ENCODE measurements at places on chromosomes 6 and 20. TPM values are rescaled to one million over a fixed set of nuclear protein-coding genes. Genes with fewer than 3 reads are reported as not detected.
A peak's percentile ranks its signal among the peaks of the same experiment; 100 is the strongest.

Gene ECT2L
- not detected for total RNA-seq

DNA sequence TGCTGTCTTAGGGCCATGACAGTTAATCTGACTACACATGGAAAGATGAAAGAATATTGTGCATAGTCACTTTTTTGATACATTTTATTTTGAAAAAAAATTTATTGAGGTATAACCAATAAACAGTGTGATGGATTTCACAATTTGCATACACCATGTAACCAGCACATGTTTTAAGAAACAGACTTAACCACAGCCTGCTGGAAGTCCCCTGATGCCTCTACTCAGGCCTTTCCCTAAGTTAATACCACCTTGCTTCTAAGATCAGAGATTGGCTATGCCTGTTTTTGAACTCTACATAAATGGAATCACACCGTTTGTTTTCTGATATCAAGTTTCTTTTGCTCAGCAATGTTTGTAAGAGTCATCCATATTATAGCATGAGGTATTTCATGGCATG lies 136.3 kb downstream of the CFAP61 start:
- no peak for DNase-seq
- H3K27ac ChIP-seq = no peak overlapping the region
- H3K4me3 ChIP-seq = no peak overlapping the region

Gene OR2B6
- not detected for total RNA-seq

GRCh38 chr20:58784321-58785074 lies 66.2 kb downstream of the GNAS-AS1 start:
- H3K4me3 ChIP-seq = no peak overlapping the region
- DNase-seq = no peak
- H3K36me3 ChIP-seq = no peaks in the 10 kb centered on the region
- H3K4me1 ChIP-seq = no peaks in the 10 kb centered on the region
- no peak overlapping the region for H3K27ac ChIP-seq

DNA sequence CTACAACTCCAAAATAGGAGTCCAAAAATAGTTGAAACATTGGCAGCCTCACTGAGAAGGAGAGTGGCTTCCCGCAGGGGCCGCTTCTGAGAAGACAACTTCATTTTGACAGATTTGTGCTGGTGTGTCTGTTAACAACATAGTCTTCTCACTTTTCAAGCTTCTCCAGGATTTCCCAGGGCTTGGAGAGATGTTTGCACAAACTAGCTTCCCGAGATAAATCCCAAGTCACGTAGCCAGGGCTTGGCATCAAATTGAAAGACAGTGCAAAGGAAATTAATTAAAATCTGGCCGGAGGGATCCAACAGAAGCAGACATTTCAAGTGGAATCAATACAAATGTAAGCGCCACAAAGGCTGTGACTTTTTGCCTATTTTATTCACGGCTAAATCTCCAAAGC lies 630.2 kb downstream of the DHX35 start:
- no peak for DNase-seq
- no peak overlapping the region for H3K4me3 ChIP-seq
- no peaks in the 10 kb centered on the region for H3K36me3 ChIP-seq
- no peak overlapping the region for H3K27ac ChIP-seq

DNA sequence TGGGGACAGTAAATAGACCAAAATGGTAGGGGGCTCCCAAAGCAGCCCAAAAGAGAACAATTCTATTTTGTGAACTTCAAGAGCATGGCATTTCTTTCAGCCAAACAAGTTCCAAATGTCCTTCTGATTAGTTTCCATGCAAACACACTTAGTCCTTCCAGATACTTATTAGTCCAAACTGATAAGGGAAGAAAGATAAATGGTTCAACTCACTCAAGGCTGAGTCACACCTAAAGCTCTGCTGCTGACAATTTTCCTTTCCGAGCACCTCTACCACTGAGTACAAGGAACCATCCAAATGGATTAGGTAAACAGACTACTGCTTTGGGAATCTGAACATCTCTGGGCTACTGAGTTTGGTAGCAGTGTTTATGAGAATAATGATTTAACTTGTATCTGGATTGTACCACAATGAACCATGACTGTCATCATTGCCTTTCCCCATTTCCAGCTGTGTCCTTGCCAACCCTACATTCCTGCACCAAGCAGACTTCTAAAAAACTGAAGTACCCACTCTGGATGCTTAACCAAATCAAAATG lies 71.2 kb downstream of the TNFRSF21 start:
- H3K4me1 ChIP-seq = peaks cover 9% of the 10 kb centered on the region
- H3K27me3 ChIP-seq = no peaks in the 10 kb centered on the region
- H3K4me3 ChIP-seq = no peak overlapping the region
- H3K27ac ChIP-seq = no peak overlapping the region
- DNase-seq = no peak
- peaks cover 2% of the 10 kb centered on the region for H3K36me3 ChIP-seq

DNA sequence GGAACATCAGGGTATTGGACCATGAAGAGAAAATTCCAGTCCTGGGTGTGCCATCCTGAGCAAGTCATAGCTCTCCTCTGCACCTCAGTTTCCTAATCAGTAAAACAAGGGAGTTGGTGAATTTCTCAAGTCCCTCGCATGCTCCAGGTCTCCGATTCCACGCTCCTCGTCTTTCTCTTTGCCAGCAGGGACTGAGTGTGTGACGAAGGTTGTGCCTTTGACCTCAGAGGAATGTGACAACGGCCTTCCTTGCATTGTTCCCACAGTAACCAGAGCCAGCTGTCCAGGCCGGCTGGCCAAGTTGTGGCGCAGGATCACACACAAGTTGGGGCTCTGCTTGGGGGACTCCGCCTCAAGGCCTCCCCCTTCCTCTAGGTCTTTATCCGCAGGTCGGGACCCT lies 217.3 kb downstream of the ATXN1 start:
- H3K27me3 ChIP-seq = no peaks in the 10 kb centered on the region
- no peaks in the 10 kb centered on the region for H3K36me3 ChIP-seq
- no peak overlapping the region for H3K4me3 ChIP-seq
- no peak for DNase-seq
- peak overlapping the region; percentile 74 for H3K27ac ChIP-seq
- peaks cover 37% of the 10 kb centered on the region for H3K4me1 ChIP-seq

GRCh38 chr20:23540624-23541023 lies 27.7 kb downstream of the CST9L start:
- H3K36me3 ChIP-seq = no peaks in the 10 kb centered on the region
- H3K4me1 ChIP-seq = no peaks in the 10 kb centered on the region
- H3K27ac ChIP-seq = no peak overlapping the region
- peaks cover 4% of the 10 kb centered on the region for H3K27me3 ChIP-seq
- no peak for DNase-seq

Gene PSORS1C1
- total RNA-seq = 4.2 TPM

- no peak overlapping the region for H3K27ac ChIP-seq
- DNase-seq = no peak
- no peaks in the 10 kb centered on the region for H3K36me3 ChIP-seq
- no peaks in the 10 kb centered on the region for H3K4me1 ChIP-seq
- no peak overlapping the region for H3K4me3 ChIP-seq
Measured at GRCh38 chr6:111038534-111039252, 48.6 kb upstream of the SLC16A10 start.

DNA sequence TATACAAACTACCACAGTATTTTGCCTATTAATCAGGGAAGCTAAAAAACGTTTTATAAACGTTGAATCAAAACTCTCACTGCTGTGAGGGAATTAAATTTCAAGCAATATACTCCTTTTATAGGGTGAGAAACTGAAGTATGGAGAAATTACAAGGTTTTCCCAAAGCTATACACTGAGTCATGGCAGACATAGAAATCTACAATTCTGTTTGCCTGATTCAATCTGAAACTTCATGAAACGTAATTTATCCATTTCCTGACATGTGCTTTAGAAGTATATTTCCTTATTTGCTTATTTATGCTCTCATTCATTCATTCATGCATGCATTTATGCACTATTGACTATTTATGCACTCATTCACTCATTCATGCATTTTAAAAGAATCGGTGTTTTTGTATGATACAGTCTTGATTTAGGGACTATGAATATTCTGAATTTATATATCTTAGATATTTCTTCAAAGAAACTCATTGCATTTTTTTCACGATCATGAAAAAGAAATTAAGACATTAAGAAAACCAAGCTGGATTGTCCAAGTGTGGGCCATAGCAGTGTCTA lies 16.5 kb downstream of the EYA4 start:
- H3K4me3 ChIP-seq = no peak overlapping the region
- H3K27ac ChIP-seq = no peak overlapping the region
- H3K36me3 ChIP-seq = peaks cover 5% of the 10 kb centered on the region
- H3K4me1 ChIP-seq = peaks cover 15% of the 10 kb centered on the region
